Right lung (tissue), 10 donors: ENCODE measurements at places on chromosomes 4 and X.

DNA sequence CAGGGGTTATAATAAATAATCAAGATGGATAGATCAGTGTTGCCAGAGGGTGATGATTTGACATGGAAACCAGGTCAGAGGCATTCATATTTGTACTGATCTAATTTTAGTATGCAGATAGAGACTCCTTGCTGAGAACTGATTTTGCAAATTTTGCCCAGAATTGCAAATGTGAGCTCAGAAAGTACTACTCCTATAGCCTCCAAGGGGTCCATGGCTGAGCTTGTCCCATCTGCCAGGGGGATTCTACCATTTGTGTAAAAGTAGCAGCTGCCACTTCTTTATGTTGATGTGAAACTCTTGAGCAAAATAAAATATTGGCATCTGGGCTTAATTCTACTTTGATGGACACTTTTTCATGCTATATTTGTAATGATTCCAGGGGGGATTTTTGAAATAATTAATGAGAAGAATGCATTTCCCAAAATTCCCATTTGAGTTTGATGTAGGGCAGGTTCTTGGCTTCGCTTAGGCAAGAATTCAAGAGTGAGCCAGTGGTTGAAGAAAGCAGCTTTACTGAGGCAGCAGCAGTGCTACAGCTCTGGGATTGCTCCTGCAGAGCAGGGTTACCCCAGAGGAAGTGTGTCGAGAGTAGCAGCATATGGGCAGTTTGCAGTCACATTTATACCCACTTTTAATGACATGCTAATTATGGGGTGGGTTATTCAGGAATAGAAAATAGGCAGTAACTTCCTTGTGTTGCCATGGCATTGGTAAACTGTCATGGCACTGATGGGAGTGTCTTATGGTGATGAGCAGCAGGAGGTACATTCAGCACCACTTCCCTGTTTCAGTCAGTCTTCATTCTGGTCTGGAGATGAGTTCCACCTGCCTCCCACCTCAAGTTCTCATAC is 38.7 kb upstream of the DCLK2 start:
- DNase-seq, result no peak

DNA sequence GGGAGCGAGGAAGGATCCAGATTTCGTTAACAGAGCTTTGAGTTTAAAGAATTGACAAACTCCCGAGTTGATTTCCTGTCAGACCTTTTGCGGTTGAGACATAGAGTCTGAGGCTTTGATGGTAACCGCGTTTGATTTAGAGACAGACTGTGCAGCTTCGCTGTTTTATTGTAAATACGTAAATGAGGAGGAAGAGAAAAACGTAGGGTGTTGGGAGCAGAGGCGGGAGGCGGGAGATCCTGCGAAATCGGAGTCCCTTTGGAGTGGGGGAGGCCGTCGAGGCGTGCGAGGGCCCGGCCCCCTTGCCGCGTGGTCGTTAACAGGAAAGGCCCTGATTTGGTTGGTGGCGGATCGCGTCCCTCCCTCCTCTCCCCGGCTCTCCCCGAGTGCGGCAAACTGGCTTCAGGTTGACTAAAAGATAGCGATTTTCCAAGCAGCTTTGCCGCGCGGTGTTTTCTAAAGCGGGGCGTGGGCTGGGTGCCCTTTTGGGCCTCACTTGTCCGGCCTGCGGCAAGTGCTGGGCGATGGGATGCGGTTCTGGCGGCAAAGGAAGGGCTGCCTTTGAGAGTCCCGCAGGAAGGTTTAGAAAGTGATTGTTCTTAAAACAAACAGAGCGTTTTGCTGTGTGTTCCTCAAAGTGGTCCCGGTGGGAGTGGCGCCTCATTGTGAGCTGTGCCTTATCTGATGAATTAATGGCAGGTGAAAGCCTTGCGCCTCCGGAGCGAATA is 857 bp downstream of the SCML1 start:
- peak; percentile 30 for DNase-seq

DNA sequence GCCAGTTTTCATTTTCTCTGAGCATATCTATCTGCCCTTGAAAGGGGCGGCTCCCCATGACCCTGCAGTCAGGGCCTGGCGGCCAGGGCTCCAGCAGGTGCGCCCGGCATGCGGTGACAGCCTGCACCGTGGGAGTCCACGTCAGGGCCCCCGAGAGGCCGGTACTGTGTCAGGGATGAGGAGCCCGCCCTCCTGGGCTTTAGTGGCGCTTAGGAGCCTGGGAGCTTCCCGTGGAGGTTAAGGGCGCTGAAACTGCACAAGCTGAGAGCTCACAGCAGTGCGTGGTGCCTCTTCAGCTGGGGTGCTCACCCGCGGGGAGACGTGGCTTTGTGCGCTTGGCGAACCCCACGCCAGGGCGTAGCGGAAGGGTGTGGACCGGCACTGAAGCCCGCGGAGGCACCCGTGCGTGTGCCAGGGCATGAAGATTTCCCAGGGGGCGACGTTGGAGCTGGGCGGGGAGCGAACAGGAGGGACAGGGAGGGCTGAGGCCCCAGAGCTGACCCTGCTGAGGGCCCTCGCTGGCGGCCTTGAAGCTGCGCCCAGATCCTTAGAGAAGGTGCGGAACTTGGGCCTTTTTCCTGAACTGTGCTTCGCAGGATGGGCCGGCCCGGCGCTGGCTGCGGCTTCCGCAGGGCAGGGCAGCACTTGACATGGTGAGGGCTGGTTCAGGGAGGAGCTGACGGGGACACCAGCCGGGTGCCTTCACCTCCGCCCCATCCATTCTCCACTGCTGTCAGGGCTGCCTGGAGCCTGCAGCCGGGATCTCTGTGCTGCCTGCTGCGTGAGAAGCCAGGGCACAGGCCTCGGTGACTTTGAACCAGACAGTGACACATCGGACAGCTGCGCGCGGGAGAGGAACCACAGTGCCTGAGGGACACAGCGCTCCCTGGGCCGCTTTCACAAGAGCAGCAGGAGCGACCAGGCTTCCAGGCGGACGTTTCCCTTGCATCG is 32.9 kb downstream of the HTT-AS start:
- no peak for DNase-seq

DNA sequence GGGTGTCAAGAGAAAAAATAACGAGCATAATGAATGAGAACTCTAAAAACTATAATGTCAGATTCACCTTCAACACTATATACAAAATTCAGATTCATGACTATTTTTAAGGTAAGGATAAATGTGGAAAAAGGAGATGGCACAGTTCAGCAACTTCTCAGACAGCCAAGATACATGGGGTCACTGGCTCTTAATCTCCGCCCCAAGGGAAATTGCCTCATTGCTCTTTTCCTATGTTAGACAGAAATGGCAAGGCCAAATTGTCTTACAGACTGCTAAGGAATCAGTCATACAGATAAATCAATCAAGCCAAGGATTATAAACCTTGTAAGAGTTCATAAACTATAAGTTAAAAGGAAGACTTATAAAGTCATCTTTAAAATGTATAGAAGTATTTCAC is 183.4 kb downstream of the OPHN1 start:
- no peak for DNase-seq

GRCh38 chr4:106269711-106270110 is 46.3 kb downstream of the TBCK start:
- DNase-seq, result no peak

DNA sequence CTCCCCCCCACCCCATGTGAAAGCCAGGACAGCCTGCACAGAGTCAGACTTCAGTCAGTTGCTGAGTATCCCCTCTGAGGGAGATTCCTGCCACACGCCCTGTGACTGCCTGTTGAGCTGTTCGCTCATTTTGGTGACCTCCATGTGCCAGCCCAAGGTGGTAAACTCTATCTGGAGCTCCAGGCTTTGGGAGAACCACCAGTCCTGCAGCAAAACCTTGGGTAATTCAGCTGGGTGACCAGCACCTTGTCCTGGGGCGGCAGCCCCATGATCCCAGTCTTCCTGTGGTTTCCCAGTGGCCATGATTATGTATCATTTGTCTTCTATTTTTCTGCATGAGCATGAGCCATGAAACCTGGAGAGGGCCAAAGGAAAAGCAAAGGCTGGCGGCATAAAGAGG is 73.4 kb downstream of the NBDY start:
- no peak for DNase-seq

- peak; percentile 32 for DNase-seq
Observed at GRCh38 chrX:18424482-18425198, 768 bp upstream of the CDKL5 start.

DNA sequence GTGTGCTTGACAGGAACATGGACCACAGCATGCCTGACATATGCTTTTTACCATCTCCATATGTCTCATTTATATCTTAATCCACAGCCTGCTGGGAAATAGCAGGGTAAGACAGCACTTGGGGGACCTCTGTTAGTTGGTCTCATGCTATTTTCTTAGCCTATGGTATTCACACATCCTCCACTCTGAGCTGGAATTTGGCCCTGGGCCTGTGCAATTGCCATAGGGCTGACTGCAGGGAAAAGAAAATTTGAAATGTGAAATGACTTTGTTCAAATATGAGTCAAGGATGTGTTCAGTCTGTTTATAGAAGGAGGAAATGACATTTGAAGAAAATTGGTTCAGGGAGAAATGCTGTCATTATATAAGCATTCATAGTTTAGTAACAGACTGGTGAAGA is 9.6 kb upstream of the MAP7D3 start:
- DNase-seq, result peak; percentile 41

GRCh38 chr4:105594099-105595010 is 41.9 kb downstream of the ARHGEF38 start:
- no peak for DNase-seq

- no peak for DNase-seq
Observed at GRCh38 chr4:153521478-153521877, 55.3 kb downstream of the TMEM131L start.

- peak; percentile 23 for DNase-seq
Observed at GRCh38 chr4:37889849-37890800, 759 bp upstream of the TBC1D1 start.

GRCh38 chr4:106530821-106531220 is 162.2 kb upstream of the GIMD1 start:
- DNase-seq, result no peak

DNA sequence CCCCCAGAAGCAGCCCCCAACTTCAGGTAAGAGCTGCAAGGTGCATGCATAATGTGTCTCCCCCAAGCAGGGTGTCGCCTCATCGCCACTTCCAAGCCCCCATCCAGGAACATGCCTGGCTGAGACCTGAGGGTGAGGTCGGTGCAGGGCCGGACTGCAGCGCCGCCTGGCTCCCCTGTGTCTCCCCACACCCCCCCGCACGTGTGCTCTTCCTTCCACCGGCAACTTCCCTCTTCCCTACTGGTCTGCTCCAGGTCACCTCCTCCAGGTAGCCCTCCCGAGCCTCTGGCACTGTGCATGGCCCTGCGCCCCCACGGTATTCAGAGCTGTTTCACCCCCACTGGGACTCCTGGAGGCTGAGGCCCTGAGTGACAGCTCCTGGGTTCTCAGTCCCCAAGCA is 2.2 kb upstream of the BGN start:
- DNase-seq, result no peak

- no peak for DNase-seq
Observed at GRCh38 chr4:77045490-77045889, 30.3 kb downstream of the CCNI start.
